ENCODE measurements at places on chromosomes 3 and 15.

DNA sequence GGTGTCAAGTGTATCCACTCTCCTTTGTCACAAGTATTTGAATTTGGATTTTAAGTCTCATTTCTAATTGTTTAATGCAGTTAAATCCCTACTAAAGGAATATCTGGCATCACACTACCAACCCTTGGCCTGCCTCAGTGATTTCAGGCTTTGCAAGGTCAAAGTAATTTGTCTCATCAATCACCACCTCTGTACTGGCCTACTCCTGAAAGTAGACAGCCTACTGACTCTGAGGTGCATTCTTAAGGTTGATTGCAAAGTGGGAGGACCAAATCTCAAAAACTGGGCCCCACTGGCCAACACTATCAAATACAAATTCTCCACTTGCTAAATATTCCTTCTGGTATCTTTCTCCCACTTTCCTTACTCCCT, 851 bp upstream of the TEX55 start:
- no peak for DNase-seq

- DNase-seq = peak; percentile 9
These were observed 90.0 kb downstream of the FSIP1 start for GRCh38 chr15:39692356-39693327.

DNA sequence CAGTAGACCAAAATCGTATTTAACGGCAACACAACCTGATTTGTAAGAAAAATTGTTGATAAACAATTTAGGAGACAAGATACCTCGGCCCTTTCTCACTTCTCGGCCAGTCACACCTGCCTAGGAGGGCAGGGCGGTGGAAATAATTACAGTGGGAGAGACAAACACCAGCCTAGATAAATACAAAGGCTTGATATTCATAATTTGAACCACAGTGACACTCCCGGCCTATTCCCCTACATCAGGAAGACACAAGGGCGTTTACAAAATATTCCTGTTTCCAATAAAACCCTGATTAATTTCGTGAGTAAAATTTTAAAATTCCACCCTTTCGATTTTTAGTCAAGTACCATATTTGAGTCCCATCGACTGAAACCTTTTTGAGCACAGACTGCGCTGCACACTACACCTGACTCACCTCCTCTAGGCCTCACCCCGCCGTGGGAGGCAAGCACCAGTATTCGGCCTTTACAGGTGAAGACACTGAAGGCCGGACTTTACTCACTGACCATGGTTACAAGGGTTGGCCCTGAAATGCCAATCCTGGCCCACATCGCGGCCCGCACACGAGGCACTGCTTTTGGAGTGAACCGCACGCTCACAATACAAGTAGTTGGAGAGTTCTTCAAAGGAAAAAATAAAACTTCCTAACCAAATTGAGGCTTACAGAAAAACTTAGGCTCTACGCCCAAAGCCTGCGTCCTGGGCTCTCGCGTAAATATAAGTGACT, 794 bp downstream of the ARPP19 start:
- DNase-seq = no peak

DNA sequence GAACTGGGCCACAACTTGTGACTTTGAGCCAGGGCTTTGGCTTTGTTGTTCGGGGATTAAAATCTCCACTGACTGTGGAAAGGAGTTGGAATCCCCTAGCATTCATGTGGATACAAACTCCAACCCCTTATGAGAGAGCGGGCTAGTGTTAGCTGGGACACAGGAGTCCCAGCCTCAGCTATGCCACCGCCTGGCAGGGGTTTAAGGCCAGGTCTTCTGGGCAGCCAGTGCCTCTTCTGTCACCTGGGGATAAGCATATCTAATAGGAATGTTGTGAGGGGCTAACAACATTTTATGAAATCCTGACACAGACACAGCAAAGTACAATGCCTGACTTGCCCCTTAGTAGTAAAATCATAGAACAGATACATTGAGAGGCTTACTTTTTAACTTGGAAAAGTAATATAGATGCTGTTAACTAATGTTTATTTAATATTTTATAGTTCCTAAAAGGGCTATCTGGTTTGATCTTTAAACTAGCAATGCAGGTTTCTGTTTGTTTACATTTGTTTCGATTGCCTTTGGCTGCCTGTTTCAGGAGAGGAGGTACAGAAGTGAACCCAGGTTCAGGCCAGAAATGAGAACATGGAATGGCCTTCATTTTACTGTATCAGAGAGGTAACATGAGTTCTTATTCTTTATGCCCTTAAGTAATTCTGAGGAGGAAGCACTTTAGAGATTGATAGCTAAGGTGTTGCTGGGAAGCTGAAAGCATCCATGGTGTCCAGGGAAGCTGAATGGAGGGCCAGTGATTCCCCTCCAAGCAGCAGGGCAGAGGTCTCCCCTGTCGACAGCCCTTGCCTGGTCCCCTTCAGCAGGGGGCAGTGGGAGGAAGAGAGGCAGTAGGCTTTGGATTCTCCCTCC, 8.7 kb downstream of the GPR160 start:
- no peak for DNase-seq

- no peak for DNase-seq
These were observed 30.2 kb upstream of the ADAMTS9 start for GRCh38 chr3:64717872-64718613.

DNA sequence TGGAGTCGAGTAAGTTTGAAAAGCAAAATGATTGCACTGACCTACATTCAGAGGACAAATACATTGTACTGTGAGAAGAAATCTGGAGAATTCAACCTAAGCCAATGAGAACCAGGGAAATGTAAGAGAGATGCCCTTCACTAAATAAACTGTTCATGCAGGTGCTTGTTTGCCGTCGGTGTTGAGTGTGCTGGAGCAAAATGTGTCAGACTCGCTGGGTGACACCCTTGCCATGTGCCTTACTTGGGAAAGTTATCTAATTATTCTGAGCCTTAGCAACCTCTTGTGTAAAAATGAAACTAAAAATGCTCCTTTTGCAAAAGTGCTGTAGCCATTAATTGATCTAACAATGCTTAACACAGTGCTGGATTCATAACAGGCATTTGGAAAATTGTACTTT, 140.4 kb downstream of the GABRB3 start:
- DNase-seq = no peak

DNA sequence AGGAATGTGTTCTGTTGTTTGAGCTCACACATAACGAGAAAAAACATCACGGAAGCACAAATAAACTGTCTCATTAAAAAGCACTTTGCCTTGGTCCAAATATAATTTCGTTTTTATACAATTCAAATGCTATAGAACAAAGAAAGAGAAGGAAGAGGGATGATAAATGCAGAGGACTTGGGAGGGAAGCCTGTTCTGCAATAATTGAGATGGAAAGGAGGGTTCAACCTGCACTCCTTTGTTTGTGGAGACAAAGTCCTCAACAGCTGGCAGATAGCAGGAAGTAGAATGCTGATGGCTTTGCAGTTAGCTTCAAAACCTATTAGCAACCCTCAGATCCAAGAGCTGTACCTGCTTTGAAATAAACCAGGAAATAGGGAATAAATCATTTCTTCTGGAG, 1010.8 kb downstream of the FHIT start:
- DNase-seq = no peak

DNA sequence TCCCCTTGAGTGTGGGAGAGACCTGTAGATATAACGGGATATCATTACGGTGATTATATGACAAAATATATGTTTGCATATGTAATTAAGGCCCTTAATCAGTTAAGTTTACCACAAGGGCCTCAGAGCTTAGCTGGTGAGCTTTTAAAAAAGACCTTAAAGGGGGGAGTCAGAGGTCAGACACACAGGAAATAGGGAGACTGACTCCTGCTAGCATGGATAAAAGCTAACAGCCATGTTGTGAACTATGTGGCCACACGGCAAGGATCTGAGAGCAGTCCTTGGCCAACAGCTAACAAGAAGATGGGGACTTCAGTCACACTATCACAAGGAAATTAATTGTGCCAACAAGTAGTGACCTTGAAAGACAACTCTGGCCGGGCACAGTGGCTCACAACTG, 3.1 kb downstream of the STAG1 start:
- DNase-seq = no peak

DNA sequence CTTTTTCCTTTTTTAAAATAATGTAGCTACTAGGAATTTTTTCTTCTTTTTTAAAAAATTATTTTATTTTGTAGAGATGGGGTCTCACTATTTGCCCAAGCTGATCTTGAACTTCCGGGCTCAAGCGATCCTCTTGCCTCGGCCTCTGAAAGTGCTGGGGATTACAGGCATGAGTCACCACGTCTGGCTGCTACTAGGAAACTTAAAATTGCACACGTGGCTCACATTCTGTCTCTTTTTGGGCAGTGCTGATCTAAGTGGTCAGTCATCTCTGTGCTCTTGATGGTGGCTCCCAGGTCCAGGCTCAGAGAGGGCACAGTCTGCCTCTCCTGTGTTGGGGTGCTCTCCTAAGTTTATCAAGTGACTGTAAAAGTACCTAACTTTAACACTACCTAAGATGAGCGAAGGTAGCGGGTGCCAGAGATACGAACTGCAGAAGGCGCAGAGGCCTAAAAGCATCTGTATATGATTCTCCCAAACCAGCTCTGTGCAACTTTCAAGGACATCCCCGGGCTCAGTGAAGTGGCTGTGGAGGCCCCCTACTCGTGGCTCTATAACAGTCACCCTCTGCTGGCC, 52.9 kb upstream of the SEC13 start:
- no peak for DNase-seq

DNA sequence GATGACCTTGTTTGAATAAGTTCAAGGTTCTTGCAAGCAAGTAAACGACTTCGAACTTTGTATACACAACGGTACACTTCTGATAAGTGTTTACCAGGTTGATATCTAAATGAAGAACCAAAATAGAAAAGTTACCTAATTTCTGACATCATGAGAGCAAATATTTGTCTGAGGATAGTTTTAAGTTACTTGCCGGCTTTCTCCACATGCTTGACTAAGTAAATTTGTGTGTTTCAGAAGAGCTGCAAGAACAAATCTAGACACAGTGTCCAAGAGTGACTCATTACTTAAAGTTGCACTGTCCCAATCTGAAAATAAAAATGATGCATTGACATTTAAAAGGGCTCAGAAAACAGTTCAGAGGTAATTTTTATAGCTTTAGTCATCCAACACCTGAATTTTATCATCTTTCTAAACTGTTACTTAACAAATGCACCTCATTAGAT, 115.1 kb downstream of the HERC1 start:
- no peak for DNase-seq

GRCh38 chr3:89332386-89332785, 225.0 kb downstream of the EPHA3 start:
- no peak for DNase-seq

GRCh38 chr3:67529915-67530314, 124.5 kb downstream of the SUCLG2 start:
- no peak for DNase-seq

- no peak for DNase-seq
These were observed 13.8 kb downstream of the ABTB1 start for GRCh38 chr3:127686512-127686894.

- DNase-seq = no peak
These were observed 578.6 kb downstream of the RSL24D1 start for GRCh38 chr15:54618120-54618519.

DNA sequence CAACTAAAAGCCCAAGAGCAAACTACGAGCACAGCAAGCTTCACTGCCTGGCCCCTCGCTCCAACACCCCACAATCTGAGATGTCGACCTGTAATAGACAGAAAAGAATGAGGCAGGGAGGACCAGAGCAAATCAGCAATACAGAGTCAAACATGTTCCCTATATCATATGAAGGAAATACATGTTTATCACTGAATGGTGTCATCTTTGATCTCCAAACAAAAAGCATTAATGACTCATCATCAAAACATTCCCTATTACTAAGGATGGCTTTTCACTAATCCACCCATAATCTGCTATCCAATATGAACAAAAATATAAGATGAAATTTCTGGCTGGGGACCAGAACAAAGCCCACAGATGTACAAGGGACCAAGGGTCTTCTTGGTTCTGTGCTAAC, 34.7 kb downstream of the MYO5A start:
- DNase-seq = no peak

DNA sequence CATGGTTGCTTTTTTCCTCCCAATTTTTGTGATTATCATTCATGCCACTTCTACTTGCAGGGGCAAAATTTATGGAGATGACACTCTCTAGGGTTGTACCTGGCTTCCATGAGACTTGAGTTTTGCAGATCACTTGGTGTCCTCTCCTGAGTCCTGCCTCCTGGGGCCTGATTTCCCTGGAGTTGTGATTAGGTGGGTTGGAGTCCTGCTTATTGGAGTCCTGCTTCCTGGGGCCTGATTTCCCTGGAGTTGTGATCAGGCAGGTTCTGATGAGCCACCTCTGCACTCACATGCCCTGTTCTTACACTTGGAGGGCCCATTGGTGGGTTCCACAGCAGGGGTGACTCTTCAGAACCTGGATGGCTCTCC, 102.0 kb downstream of the PDCD6IP start:
- no peak for DNase-seq

DNA sequence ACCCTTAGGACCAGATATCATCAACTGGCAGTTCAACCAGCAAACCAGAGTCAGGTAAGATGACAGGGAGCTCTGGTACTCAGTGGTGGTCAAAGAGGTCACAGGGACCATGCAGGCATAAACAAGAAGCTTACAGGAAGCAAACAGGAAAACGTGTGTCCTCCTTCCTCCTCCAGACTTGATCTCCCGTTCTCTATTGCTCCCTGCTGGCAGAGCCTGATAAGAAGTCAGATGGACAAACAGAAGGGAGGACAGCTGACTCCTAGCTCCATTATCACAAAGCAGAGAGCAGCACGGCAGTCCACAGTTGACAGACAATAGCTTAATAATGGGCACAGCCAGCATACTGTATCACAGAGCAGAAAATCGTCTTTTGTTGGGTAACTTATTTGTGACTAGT, 156.5 kb upstream of the SLC2A2 start:
- DNase-seq = no peak

GRCh38 chr15:20356911-20357480, 184.6 kb downstream of the GOLGA6L6 start:
- DNase-seq = no peak

DNA sequence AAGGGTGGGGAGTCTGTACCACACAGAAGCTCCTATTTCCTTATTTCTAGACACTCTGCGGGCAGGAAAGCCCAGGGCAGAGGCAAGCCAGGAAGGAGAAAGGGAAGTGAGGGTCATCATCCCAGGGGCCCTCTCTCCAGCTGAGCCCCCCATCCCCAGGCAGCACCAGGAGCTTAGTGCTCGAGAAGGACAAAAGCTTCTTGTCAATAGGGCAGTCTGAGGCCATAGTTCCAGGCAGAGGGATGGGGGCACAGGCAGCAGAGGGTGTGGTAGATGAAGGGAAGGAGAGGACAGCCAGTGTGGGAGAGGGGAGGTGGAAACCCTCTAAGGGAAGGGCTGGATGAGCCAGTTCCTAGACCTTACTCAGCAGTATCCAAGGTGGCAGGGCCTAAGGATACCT, 2.7 kb downstream of the MAP1A start:
- DNase-seq = no peak

- DNase-seq = no peak
These were observed 193.1 kb downstream of the ERC2 start for GRCh38 chr3:56275120-56275519.

- no peak for DNase-seq
These were observed 23.5 kb upstream of the RAP2B start for GRCh38 chr3:153138276-153139210.

- DNase-seq = no peak
These were observed 16.9 kb upstream of the PSMD6 start for GRCh38 chr3:64039981-64040733.

GRCh38 chr3:4332111-4332510, 28.9 kb downstream of the SETMAR start:
- no peak for DNase-seq

GRCh38 chr3:116413319-116413718, 32.0 kb downstream of the LSAMP start:
- DNase-seq = no peak

GRCh38 chr15:71577071-71577470, 233.3 kb upstream of the NR2E3 start:
- no peak for DNase-seq

GRCh38 chr3:124992041-124992440, 57.5 kb upstream of the MUC13 start:
- DNase-seq = no peak
